ENCODE measurements at places on chromosomes 2 and 18. TPM values are rescaled to one million over a fixed set of nuclear protein-coding genes. Genes with fewer than 3 reads are reported as not detected.

- DNase-seq, result no peak
These were observed 605.4 kb upstream of the REG3G start for GRCh38 chr2:78420132-78420531.

DNA sequence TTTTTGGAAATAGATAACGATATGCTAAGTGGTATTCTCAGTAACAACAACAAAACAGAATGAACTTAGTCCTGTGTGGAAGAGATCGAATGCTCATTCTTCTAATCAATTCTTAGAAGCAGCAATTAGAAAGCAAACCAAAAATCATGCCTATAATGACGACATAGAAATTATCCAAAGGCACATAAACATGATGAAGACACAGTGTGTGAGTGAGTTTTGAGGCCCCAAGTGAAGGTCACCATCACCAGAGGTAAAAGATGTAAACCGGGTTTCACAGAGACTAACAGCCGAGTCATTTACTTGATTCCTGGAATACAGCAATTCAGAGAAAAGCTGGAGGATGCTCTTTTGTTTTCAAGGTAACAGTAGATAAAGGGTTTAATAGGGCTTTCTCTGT is 509.2 kb downstream of the TDRD15 start:
- no peak for DNase-seq

GRCh38 chr2:140108706-140109475 is 1328.7 kb upstream of the NXPH2 start:
- no peak for DNase-seq

The CD8B gene
- 0.61 TPM for polyA plus RNA-seq

DNA sequence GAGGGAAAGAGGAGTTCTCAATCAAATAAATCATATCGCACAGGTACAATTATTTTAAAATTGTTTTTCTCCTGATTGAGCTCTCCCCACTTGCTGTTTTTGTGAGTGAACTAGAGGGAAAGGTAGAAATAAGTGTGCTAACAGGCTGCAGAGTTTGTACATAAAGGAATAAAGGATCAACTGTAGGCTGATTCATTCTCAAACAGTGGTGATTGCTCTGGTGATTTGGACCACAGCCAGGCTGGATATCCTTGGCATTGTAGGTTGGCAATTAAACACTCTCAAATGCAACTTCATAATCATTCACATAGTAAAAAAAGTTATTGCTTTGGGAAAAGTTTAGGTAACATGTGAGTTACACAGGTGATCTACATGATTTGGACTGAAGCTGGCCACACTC is 29.8 kb downstream of the LRP1B start:
- DNase-seq, result no peak

GRCh38 chr2:44290261-44290660 is 15.0 kb downstream of the SLC3A1 start:
- no peak for DNase-seq

DNA sequence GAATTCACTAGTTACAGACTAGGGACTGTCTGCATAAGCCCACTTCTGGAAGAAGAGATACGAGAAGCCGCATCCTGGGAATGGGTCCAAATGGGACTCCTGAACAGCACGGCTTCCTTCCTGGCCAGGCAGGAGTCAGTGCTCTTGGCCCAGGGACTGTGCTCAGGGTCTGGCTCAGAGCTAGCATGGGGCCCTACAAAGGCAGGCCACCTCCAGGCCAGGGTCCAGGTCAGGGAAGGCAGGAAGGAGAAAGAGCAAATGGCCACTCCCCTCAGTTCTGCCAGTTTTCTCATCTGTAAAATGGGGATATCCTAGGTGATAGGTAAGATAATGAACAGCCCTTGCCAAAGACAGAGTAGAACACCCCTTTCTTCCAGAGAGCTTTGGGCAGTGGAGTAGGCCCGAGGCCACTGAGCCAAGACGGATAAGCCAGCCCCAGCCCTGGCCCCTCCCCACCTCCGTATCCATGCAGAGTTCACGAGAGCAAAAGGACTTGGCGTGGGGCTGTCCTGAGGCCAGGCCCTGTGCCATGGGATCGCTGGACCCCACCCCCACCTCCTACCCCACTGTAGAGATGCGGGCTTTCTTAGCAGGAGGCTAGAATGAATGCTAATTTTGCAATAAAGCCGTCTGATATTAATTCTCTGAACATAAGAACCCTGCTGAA is 190.1 kb downstream of the MGAT5 start:
- no peak for DNase-seq

DNA sequence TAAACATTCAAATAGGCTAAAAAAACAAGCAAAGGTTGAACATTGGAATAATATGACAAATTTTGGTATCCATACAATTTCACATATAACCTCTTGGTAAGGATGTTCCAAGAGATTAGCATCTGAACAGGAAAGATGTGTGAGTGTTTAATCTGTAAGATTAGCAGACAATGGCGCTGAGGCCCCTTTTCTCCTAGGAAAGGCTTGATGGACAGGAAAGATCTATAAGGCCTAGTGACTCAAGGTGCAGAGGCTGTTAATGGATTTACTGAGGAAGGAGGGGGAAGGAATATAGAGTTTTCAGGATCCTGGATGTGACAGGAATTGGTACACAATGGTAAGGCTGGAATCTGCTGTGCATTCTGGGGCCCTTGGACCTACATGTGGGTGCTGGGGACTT is 48.1 kb upstream of the SMAD2 start:
- no peak for DNase-seq

- DNase-seq, result no peak
These were observed 31.9 kb downstream of the CNRIP1 start for GRCh38 chr2:68287580-68288441.

DNA sequence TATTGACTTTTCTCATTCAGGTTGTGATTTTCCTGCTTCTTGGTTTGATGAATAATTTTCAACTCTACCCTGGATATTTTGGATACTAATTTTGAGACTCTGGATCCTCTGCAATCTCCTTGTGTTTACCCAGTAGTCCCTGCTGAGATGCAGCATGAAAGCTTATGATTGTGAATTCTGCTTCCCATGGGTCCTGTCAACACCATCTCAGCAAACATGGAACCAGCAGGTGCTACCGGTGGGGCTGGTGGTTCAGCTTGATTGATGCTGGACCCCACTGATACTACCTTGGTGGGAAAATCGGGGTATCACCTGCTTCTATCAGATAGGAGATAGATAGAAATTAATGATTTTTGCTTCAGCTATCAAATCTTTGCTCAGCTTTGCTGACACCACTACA is 81.1 kb downstream of the SOWAHC start:
- no peak for DNase-seq

GRCh38 chr2:46657042-46657504 is 177.7 kb downstream of the TMEM247 start:
- DNase-seq, result no peak

DNA sequence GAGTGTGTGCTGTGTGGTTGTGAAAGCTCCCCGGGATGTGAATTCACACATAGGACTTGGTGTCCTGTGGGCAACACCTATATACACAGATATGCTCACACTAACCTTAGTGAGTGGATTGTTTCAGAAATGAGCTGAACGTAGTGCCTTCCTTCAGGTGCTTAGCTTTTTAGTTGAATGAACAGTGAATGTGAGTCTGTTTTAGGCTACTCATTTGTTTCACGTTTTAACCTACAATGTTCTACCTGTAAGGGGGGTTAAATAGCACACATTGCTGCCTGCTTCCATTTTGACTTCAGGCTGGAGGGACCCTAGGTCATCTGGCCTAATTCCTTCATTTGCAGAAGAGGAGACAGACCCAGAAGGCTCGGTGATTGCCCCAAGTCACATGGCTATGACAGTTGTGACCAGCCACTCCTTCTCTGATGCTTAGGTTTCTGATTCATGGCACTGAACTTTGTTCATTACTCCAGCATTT is 1.0 kb downstream of the PLEK start:
- no peak for DNase-seq

The PTH2R gene
- 43.1 TPM for polyA plus RNA-seq

The ACMSD gene
- 49.3 TPM for polyA plus RNA-seq

DNA sequence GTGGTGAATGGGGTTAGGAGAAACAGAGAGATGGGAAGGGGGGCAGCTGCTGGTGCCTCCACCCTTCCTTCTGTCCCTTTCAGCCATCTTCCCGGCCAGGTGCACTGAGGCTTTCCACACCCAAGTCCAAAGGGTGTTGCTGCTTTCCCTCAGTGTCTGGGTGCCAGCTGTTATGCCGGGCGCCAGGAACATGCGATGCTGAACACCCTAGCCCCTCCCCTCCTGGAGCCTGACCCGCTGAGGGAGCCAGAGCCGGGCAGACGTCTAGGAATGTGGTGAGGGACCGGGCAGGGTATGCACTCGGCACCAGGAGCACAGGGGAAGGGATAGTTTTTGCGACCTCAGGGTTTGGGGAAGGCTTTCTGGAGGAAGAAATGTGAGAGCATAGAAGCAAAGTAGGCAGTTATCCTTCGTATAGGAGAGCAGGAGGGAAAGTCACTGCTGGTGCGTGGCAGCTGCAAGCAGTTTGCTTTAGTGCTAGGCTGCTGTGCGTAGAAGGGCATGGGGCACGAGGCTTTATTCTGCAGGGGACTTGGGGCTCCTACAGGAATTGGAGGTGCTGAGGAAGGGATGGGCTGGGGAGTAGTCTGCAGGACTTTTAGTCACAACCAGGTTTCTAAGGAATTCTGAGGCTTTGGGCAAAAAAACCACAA is 147.7 kb downstream of the TSN start:
- no peak for DNase-seq

GRCh38 chr18:45328811-45329210 is 286.5 kb upstream of the SLC14A2 start:
- no peak for DNase-seq

The SERPINB10 gene
- 0.58 TPM for polyA plus RNA-seq

The PROKR1 gene
- polyA plus RNA-seq, result 0.32 TPM

DNA sequence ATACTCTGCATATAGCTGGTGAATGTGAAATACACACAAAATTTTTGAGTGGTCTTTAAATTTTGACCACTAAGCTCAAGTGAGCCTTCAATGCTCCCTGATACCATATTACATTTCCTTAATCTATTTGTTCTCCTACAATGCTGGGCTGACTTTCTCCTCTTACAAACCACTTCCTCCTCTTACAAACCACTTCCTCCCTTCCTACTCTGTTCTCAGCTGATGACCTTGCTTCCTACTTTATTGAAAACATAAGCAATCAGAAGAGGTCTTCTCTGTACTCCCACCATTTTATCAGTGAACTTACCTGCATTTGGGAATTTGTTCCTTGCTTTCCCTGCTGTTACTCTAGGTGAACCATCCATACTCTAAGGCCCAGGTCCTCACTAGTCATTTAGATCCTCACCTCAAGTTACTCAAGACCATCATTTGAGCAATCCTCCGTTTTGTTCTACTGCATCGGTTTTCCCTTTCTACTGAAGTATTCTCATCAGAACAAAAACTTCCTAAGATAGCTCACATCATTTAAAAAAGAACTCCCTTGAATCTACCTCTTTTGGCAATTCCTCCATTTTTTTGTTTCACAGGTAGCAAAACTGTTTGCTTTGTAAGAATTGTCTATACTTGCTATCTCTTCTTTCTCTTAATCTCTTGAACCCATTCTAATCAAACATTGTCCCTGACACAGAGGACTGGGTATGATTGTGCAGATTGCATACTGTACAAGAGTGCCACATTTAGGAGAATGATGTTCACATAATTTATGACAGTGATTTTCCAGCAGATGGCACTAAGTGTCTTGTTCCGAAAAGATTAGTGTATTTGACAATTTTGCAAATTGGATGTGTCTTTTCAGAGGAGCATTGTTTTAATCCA is 96.5 kb downstream of the EPB41L5 start:
- no peak for DNase-seq

DNA sequence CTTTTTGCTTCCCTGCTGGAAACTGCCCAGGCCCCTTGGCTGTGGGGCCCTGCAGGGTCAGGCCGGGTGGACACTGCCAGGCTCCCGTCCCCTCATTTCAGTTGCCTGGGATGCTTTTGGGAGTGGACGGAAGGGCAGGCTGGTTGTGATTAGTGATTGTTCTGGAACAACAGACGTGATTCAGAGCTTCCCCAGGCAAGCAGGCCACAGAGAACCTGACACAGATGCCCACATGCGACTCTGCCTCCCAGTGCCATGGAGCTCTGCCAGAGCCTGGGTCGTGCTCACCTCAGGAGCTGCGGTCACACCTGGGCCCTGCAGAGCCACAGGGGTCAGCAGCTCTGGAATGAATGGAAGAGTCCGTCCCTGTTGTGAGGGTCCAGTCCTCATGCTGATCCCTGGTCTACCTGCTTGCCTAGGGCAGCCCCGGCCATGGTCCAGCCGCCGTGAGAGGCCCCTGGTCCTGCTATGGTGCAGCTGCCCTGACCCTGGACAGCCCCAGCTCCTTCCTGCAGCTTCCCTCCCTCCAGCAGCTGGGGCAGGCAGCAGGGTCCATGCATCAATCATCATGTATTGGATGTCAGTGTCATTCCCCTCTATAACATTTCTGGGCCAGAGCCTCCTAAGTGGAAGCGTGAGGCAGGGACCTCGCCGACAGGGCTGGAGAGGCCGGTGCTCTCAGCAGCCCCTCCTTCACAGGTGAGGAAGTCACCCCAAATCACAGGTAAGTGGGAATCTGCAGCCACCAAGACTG is 518.6 kb upstream of the MYT1L start:
- DNase-seq, result no peak

The TFPI gene
- polyA plus RNA-seq, result 43.3 TPM

- no peak for DNase-seq
These were observed 44.1 kb downstream of the COPS8 start for GRCh38 chr2:237129625-237130263.

The COL4A3 gene
- polyA plus RNA-seq, result 47.8 TPM

The IL37 gene
- not detected for polyA plus RNA-seq

The MBP gene
- 17.5 TPM for polyA plus RNA-seq

GRCh38 chr2:120244656-120245519 is 7.8 kb upstream of the RALB start:
- no peak for DNase-seq

The IL36G gene
- polyA plus RNA-seq, result 0.21 TPM

- no peak for DNase-seq
These were observed 72.6 kb downstream of the ACTR2 start for GRCh38 chr2:65300134-65300760.

The UGT1A8 gene
- not detected for polyA plus RNA-seq

DNA sequence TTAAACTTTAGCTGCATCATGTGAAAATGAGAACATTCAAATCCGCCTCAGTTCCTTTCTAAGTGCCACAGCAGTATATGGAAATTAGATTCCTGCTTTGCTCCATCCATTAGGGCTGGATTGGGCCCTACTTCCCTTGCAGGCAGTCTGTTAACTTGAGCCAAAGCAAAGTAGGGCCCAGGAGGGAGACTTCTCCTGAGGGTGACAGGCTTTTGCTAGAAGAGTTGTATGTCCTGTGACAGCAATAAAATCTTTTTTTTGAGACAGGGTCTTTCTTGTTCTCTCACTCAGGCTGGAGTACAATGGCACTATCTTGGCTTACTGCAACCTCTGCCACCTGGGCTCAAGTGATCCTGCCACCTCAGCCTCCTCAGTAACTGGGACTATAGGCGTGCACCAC is 28.1 kb downstream of the VIL1 start:
- DNase-seq, result no peak

The PLEKHH2 gene
- 20.1 TPM for polyA plus RNA-seq

- no peak for DNase-seq
These were observed 1.2 kb upstream of the CABLES1 start for GRCh38 chr18:23133860-23134779.

DNA sequence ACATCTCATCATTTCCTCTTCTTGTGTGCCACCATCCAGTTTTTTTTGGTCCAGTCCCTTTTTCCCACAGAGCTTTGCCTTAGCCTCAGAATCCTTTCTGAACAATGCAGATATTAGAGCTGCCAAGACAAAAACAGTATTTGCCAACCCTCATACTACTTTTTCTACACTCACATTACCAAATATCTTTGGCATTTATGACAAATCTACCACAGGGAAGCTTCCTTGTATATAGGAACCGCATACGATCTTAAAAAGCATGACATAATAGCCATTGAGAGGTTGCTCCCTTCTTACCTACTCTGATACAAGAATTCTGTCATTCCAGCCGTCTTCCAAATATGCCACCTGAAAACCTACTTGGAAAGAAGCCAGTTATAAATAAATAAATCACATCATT is 9.4 kb downstream of the ZNF24 start:
- no peak for DNase-seq

All from right renal cortex interstitium (tissue), 3 donors.